ENCODE measurements at places on chromosomes 13 and 19. TPM values are rescaled to one million over a fixed set of nuclear protein-coding genes. Genes with fewer than 3 reads are reported as not detected.

CTXN1 gene
- total RNA-seq = 20.2 TPM

SPACA6 gene
- total RNA-seq = 15.0 TPM

CD37 gene
- total RNA-seq = not detected

MRPL57 gene
- 24.9 TPM for total RNA-seq

MYO1F gene
- total RNA-seq = 0.17 TPM

ACP7 gene
- total RNA-seq = 0.15 TPM

ZNF600 gene
- 0.30 TPM for total RNA-seq

UNC13A gene
- total RNA-seq = 2.0 TPM

MAST1 gene
- total RNA-seq = 1.0 TPM

ERFL gene
- total RNA-seq = 0.21 TPM

TUBA3C gene
- total RNA-seq = not detected

Measured in A549 treated with CpdA at 1 μM for 4 hours (cell line).